ENCODE measurements at places on chromosomes 4 and X.

DNA sequence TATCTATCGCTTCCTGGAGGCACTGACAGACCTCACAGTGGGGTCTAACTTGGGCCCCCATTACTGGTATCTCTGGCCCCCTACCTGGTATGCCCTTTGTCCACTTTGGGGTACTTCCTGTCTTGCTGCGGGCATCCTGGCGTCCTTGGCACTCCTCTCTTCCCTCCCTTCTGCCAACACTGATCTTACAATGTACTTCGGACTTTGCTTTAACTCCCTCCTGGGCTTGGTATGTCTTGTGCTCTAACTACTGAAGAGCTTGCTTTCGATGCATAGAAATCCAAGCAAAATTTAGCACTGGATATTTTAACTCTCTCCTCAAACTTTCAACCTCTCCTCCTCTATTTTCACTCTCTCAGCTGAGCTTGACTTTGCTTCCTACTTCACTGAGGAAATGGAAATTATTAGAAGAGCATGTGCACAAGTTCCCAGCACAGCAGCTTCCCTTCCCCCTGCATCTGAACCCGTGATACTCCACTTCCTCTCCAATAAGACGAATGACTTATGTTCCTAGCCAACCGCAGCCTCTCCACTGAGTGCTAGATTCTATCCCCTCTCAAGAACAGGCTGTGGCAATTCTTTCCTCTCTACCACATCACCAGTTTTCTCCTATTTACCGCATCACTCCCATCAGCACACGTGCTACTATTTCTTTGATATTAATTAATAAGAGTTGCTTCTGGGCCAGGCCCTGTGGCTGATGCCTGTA, 52.9 kb downstream of the SUPT20HL2 start:
- no peak for DNase-seq

- no peak for DNase-seq
Measured at GRCh38 chrX:38108364-38108763, 102.0 kb downstream of the SYTL5 start.

GRCh38 chrX:85065512-85066198, 62.0 kb downstream of the APOOL start:
- DNase-seq: no peak

DNA sequence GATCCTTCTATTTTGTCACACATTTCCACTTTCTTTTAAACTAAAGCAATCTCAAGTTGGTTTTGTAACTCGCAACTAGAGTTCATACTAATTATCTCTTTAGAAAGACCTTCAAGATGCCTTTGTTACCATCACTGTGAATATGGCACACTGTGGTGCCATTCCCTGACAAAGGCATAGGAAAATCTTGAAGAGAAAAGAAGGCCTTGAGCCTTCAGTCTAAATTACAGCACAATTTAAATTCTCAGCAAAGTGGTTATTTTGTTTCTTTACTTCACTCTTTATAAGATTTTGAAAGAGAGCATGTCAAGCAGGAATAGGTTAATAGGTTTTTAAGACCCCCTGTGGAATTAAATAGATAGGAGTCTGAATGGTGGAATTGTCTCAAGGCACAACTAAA, 89.0 kb upstream of the BANK1 start:
- DNase-seq: no peak

- no peak for DNase-seq
Measured at GRCh38 chr4:166823126-166823525, 411.2 kb downstream of the SPOCK3 start.

DNA sequence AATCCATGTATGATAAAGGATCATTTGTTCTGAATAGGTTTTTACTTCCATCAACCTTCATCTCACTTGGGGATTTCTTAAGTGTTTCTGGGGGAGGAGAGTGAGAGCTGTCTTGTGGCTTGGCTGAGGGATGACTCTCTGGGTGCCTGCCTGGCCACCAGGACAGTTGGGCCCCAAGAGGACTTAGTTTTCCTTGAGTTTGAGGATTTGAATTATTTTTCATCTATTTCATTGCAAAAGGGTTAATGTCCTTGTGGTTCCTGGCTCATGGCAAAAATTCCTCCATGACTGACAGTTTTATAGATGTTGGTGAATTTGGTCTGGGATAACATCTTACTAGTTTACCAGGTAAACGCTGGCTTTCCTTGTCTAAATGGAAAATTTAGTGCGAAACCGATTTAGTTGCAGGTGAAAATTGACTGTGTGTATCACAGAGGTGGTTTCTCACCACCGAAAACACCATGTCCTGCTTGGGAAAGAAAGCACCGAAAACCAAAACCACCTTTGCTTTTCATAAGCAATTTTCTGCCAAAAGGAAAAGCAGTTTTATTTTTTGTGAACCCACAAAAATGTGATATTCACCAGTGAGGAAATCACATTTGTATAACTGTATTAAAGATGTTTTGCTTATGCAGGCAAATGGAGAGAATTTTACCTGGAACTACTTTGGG, 331.3 kb upstream of the SFRP2 start:
- no peak for DNase-seq

DNA sequence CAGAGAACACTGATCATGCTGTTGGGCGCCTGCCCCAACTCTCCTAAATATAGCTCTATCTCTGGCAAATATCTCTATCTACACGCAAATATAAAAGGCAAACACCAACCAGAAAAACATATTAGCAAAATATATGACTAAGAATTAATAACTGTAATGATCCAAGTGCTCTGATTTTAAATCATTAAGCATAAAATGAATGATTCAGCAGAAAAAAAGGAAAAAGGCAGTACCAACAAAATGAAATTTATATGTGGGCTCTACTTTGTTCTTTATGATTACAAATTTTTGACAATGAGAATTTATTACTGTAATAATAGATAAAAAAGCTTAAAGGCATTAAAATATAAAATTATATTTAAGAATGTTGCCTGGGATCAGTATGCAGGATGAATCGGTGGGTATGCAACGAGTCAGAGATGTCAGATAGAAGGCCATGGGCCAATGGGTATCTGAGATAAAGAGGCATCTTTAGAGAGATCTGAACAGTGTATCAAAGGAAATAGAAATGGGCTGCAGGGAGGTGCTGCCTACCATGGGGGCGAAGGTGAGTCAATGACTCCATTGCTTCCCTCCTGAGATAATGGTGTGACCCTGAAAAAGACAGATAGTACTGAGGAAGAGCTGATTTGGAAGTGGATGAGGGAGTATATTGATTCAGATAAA, 234.8 kb downstream of the SCFD2 start:
- DNase-seq: no peak

DNA sequence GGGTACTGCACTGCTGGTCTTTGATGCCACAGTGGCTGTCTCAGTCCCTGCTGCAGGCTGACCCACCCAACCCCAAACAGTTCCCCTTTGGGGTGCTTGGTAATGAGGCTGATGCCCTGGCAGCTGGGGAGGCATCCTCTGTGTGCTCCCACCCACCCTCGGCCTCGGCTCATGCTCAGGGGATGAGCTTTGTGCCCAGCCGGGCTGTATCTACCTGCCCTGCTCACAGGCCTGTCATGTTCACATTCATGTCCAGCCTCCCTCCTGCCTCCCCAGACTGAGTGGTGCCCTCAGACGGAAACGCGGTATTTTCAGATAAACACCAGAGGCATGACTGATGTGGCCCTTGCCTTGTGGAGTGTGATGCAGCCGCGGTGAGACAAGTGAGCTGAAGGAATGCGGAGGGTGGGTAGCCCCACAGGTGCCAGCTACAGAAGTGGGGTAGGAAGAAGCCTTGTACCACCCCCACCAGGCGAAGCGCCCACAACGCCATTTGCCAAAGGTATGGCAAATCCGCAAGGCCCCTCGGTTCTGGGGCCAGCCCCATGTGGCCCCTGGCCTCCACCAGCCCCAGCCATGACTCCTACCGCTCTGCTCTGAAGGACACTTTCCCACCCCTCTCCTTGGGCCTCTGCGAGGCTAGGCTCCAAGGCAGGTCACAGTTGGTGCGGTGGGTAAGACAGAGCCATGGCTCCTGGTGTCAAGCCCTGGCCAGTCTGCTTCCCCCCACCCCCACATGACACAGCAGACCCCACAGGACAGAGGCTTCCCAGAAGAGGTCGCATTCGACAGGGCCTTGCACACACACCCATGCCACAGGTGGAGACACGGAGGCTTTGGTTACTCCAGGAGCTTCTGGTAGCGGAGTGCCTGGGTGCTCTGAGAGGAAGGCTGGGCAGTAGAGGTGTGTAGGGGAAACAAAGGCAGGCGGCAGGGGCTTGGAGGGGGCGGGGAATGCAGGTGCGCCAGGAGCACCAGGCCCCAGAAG, 1.8 kb upstream of the RENBP start:
- no peak for DNase-seq

GRCh38 chr4:57270346-57270745, 160.2 kb upstream of the IGFBP7 start:
- DNase-seq: no peak

DNA sequence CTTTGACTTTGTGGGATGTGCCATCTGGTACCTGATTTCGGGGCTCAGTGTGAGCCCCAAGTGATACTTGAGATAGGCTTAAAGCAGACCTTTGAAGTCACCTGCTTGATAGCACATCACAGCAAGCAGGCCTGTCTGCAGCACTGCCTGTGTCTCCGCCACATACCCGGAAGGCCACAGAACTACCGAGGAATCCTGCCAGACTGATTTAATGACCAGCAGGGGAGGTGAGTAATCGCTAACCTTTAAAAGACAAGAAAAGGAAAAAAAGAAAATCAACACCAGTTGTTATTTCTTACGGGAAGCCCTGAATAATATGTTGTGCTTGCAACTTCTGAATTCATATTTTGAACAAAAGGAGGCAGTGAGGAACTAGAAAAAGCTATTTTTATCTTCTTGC, 6.8 kb downstream of the PTCHD1 start:
- no peak for DNase-seq

- DNase-seq: no peak
Measured at GRCh38 chr4:79022529-79022928, 83.3 kb upstream of the PAQR3 start.

GRCh38 chr4:3116955-3117354, 42.5 kb downstream of the HTT start:
- no peak for DNase-seq

GRCh38 chrX:82218361-82218760, 1016.5 kb downstream of the SH3BGRL start:
- DNase-seq: no peak

- no peak for DNase-seq
Measured at GRCh38 chr4:7124689-7125442, 57.0 kb upstream of the GRPEL1 start.

DNA sequence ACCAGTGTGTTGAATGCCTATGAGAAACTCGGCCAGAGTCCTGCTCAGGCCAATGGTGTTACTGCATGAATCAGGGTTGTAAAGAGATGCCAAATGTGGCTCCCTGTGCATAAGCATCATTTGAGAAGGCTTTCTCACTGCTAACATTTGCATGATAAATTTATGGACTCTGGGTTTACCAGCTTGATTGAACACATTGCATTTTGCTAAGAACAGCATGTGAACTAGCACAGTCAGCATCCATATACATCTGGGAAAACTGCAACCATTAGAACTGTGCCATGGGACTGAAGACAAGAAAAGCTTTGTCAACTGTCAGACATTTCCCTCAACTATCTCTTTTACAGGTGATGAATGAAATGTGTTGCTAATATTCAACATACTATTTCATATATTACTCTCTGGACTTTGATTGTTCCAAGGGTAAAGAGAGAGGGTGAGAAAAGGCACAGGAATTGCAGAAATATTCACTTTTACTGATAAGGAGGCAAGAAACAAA, 1427.4 kb upstream of the ADGRL3 start:
- no peak for DNase-seq

GRCh38 chr4:188613976-188614375, 474.7 kb downstream of the TRIML1 start:
- DNase-seq: no peak

DNA sequence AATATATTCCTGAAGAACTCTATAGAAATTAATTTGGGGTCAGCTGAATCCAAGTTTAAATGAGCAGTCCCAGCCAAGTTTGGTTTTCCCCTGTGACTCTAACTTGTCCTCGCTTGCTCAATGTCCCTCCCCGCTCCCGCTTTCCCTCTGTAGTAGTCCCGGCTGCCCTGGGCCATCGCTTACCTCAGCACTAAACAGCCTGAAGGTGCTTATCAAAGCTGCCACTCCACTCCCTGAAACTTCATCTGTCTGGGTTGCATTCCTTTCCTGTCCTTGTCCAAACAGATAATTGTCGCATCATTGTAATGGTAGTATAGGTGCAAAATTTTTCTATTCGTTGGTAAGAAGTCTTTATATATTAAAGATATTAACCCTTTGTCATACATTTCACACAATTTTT, 12.8 kb downstream of the SLC25A43 start:
- no peak for DNase-seq

- DNase-seq: no peak
Measured at GRCh38 chr4:157040405-157040804, 35.5 kb upstream of the GLRB start.

GRCh38 chrX:85927740-85928139, 119.6 kb downstream of the CHM start:
- no peak for DNase-seq

- no peak for DNase-seq
Measured at GRCh38 chr4:5969336-5969735, 48.9 kb downstream of the C4orf50 start.

DNA sequence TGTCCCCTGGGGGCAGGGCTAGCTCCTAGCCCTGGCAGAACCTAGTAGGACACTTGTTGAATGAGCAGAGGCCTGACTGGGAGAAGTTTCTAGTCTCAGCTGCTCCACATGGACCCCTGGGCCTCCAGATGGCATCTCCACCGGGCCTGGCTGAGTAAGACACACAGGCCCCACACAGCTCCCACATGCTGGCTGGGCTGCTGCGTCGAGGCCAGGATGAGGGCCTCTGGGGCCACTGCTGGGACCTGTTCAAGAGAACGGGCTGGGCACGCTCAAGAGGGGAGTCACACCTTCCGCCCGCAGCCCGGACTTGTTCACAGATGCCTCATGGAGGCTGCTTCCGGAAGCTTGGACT, 4.2 kb upstream of the HGFAC start:
- DNase-seq: no peak

GRCh38 chr4:3766036-3766784, at the start of gene ADRA2C:
Gene ADRA2C (plus strand): TSS chr4:3766385. CDS start chr4:3766607, 222 bp downstream.
- DNase-seq: no peak

GRCh38 chr4:6116696-6117285, 83.6 kb downstream of the JAKMIP1 start:
- DNase-seq: no peak

DNA sequence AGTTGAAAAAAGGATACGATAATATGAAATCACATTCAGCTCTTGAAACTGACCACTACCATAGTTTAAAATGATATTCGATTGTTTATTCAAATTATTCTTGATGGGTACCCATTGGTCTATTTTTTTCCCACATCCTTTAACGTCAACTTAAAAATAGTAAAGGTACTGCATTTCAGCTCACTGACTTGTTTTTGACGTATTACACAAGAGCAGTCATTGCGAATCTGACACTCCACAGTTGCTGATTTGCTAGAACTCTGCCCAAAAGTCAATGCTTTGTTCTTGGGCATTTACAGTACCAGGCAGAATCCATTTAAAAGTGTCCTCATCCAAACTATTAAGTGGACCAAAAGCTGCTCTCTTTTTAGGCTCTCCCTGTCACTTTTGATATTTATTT, 1.2 kb upstream of the PDS5A start:
- no peak for DNase-seq

DNA sequence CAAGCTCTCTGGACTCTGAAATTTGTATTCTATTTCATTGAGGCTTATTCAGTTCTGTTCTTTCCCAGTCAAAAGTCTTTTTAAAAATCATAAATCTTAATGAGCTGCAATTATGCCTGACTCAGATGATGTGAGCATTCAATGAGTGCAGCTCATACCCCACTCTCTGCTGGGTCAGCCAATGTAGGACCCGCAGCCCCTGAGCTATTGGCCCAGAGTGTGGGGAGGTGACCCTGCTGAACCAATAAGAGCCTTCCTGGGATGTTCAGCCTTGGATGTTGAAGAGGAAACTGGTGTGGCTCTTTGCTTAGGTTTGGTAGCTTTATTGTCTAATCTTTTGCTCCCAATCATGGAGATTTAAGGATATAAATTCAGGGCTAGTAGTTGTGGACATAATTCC, 12.1 kb upstream of the TCEAL4 start:
- DNase-seq: no peak

Data from activated effector memory CD4-positive, alpha-beta T cell treated with Interleukin-2 at 50 U/mL for 16 hours (primary cell).